SW480 (cell line): ENCODE measurements at places on chromosomes 11 and 22.

DNA sequence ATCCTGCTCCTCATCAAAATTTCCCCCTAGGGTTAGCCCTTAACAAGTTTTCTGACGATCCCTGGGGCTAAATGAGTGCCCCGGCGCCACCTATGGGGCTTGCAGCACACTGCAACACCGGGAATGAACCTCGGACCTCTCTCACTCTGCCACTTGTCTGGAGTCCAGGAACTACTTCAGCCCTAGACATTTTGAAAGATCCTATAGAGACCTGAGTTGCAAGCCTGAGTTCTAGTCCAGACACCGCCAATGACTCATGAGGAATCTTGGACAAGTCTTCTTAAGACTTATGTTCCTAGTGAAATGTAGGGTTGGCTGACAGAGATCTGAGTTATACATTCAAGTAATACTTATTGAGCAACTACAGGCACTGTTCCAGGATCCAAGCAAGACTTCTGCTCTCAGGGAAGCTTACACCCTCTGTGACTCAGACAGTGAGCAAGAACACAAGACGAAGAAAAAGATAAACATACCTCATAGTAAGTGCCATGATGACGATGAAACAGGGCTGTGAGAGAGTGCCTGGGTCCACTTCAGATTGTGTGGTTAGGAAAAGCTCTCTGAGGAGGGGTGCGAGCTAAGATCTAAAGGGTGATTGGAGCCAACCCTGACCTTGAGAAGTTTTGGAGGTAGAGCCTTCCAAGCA is 10.2 kb upstream of the STK33 start:
- peak; percentile 32 for DNase-seq

DNA sequence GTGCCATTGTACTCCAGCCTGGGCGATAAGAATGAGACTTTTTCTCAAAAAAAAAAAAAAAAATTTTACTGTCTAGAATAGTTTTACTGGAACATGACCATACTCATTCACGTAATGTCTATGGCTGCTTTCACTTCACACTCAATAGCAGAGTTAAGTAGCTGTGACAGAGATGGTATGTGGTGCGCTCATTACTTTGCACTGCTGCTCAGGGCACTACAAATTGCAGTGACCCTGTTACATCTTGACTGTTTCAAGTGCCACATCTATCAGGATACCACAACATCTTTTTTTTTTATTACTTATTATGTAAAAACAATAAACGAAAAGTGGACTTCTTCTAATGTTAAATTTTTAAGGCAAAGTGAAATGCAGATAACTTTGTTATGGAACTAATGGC is 110.3 kb downstream of the ARHGAP20 start:
- no peak for DNase-seq

DNA sequence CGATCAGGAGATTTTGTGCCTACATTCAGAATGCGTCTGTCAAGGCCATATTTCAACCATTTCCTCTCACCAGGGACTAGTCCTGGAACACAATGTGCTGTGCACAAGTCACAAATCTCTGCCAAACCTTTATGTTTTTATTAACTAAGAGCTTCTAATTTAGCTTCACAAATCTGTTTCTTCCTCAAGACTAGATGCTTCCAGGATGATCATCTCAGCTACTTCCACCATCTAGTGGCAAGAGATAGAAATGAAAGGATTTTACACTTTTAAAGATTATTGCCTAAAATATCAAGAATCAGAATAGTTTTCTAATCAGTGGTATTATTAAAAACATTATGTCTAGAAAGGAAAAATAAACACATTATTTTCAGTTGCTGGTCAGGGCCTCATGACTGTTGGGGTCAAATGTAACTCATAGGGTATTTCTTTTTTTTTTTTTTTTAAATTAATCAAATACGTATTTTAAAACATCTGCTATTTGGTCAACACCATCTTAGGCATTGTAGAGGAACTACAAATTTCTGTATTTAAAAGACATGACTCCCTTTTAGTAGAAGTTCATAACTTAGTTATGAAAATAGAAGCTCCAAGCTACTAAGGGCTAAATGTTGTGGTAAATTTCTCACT is 1102.6 kb downstream of the DLG2 start:
- DNase-seq = peak; percentile 10

- peak; percentile 41 for DNase-seq
Observed at GRCh38 chr11:124740277-124740882, 638 bp downstream of the NRGN start.

GRCh38 chr11:31798554-31799434 is 12.3 kb downstream of the PAX6 start:
- no peak for DNase-seq

GRCh38 chr22:37623075-37624016 is 14.7 kb downstream of the GGA1 start:
- DNase-seq = no peak

GRCh38 chr11:44351898-44352498 is 42.1 kb upstream of the ALX4 start:
- peak; percentile 26 for DNase-seq

- no peak for DNase-seq
Observed at GRCh38 chr11:128398517-128399250, 188.7 kb downstream of the ETS1 start.

- no peak for DNase-seq
Observed at GRCh38 chr11:66495401-66495854, 15.0 kb upstream of the BBS1 start.

DNA sequence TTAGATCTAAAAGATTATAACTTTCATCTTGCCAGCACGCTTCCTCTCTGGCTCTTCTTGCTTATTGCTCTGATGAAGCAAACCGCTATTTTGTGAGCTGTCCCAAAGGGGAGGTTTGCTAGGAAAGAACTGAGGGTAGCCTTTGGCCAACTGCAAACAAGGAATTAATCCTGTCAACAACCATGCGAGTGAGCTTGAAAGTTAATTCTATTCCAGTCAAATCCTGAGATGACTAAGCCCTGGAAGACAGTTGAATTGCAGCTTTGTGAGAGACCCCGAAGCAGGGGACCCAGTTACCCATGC is 10.3 kb upstream of the RNF141 start:
- no peak for DNase-seq

DNA sequence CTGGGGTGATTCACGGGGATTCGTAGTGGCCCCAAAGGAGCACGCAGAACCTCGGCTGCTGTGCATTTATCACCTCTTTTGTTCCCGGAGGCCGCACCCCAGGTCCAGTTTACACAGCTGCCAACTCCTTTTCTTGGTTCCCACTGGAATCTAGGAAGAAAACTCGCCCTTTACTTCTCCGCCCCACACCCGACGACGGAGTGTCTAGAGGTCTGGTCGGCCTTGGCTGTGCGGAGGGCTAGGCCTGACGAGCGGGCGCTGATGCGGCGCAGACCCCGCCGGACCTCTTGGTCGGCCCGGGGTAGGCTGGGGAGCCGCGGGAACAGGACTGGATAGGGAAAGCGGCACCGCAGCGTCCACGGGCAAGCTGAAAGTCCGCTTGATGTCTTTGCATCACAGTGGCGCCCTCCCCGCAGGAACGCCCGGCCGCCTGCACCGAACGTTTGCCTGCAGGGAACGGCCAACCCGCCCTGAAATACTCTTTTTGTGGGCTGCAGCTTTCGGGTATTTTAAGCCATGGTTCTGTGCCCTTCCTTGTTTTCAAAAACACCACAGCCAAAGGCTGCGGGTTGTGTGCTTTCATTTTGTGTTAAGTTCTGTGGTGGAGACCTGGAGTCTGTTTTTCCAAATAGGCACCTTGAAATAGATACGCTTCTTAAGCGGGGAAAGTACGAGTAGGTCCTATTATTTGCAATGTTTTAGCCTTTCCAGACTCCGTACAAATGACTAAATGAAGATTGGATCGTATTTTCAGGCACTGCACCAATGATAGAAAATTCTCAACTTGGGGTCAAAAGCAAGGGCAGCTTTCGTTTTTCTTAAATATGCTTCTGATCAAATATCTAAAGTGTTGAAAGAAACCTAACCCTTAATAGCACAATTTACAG is 829 bp upstream of the ZBED5 start:
- DNase-seq = peak; percentile 74

- DNase-seq = no peak
Observed at GRCh38 chr11:115083144-115083806, 404.9 kb downstream of the NXPE2 start.

- no peak for DNase-seq
Observed at GRCh38 chr11:126345759-126346585, 9.5 kb upstream of the ST3GAL4 start.

DNA sequence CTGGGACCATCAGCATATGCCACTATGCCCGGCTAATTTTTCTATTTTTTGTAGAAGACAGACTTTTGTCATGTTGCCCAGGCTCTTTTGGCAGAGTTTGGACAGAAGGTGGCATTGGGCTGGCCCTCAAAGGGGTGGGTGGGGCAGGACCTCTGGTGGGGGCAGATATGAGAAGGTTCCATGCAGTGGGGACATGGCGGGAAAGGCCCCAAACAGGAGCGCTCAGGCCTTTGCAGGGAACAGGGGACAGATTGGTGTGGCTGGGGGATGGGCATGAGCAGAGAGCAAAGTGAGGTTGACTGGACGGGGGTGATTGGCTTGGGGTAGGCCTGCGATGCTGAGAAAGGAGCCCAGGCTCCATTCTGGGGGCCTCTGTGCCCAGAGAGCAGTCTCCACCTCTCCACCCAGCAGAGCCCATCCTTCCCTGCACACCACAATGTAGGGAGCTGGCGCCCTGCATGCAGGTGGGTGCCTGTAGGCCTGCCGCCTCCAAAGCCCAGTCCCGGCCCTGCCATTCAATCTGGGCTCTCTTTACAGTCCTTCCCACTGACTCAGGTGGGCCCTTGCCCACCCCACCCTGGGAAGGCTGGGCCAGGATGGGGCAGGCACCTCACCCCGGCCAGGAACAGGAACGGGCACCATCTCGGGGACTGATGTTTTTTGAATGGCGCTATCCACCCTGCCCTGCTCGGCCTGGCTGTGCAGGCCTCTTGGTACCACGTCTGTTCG is 98.7 kb downstream of the MORC2 start:
- DNase-seq = no peak

DNA sequence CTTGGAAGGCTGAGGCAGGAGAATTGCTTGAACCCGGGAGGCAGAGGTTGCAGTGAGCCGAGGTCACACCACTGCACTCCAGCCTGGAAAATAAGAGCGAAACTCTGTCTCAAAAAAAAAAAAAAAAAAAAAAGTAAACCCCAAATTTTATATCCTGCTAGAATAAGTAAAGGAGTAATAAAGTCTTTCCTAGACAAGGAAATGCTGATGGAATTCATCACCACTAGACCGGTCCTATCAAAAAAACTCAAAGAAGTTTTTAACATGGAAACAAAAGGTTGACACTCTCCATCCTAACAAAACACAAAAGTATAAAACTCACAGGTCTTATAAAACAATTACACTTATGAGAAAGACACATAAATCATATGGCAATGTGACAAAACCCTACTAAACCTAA is 213.9 kb downstream of the SBF2 start:
- no peak for DNase-seq

DNA sequence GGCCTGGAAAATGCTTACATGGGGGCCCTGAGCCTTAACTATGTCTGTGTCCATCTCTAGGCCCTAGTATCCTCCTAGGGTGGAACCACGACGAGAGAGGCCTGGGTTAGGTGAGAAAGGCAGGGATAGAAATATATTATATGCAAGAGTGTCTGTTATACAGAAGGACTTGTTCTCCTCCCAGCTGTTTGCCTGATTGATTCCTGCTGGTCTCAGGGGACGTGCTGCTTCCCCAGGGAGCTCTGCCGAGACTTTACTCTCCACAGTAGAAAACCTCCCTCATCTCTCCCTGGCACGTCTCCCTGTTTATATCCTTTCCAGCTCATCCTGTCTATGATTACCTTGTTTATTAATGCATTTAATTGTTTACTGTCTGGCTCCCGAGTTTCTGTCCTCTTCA is 132.6 kb downstream of the MIAT start:
- DNase-seq = no peak

DNA sequence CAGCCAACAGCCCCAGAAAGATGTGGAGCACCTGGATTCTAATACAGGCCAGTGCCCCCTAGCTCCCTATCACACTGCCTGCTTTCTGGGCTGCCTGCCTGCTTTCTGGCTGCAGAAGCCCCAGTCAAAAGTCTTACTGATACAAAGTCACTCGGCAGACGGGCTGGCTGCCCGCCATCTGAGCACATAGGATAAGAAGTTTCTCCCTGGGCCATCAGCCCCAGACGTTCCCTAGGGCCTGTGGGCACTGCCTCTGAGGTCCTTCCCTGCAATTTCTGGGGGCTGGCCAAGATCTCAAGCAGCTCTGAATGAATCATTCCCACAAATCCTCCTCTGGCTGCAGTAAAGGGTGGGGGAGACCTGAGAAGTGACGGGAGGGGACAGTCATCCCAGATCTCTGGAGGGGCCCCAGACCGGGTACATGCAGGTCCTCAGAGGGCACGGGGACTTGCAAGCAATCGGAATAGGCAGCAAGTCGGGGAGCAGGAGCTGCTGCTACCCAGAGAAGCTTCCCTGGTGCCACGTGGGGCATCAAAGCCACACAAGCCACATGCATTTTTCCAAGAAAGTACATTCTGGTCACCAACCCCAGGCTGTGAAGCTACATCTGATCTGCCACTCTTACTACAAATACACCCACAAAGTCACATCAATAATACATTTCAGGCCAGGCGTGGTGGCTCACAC is 4.7 kb downstream of the TPST2 start:
- no peak for DNase-seq

GRCh38 chr11:17572791-17573460 is 25.9 kb downstream of the OTOG start:
- DNase-seq = peak; percentile 60

DNA sequence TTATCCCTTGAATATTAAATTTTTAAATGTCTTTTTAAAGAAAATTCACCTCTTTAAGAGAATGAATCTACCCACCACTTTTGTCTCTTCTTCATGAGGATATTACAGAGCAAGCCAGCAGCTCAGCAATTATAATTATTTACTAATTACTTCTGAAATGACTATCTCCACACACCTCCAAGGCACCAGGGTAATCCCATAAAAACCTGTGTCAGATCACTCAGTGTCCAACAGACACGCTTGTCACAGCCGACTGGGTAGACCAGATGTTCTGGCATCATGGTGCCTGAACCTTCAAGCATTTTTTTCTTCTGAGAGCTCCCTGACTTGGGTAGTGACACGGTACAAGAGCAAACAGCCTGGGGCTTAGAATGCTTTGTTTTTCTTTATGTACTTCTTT is 61.4 kb downstream of the EFCAB6 start:
- no peak for DNase-seq

DNA sequence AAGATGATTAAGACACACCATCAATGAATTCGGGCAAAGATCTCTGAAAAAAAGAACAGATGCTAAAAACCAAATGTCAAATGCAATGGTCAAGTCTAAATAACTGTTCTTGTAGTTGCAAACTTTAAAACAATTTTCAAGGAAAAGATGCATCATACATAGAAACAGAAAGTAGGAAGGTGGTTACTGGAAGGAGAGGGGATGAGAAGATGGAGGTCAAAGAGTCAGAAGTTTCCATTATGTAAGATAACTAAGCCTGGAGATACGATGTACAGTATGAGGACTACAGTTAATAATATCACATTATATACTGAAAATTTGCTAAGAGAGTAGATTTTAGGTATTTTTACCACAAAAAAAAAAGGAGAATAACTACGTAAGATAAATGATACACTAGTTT is 27.1 kb downstream of the CWF19L2 start:
- no peak for DNase-seq

- DNase-seq = no peak
Observed at GRCh38 chr11:15617126-15617525, 502.4 kb downstream of the INSC start.

- DNase-seq = no peak
Observed at GRCh38 chr22:45852826-45853225, 124.1 kb downstream of the WNT7B start.

GRCh38 chr11:57641011-57641807 is 8.5 kb downstream of the YPEL4 start:
- peak; percentile 69 for DNase-seq

GRCh38 chr11:131889146-131889577 is 518.7 kb downstream of the NTM start:
- DNase-seq = peak; percentile 97
